ENCODE measurements at places on chromosomes 2 and 18.
A peak's percentile ranks its signal among the peaks of the same experiment; 100 is the strongest.

GRCh38 chr2:135997380-135997779, 12.0 kb upstream of the DARS1 start:
- DNase-seq, result no peak

DNA sequence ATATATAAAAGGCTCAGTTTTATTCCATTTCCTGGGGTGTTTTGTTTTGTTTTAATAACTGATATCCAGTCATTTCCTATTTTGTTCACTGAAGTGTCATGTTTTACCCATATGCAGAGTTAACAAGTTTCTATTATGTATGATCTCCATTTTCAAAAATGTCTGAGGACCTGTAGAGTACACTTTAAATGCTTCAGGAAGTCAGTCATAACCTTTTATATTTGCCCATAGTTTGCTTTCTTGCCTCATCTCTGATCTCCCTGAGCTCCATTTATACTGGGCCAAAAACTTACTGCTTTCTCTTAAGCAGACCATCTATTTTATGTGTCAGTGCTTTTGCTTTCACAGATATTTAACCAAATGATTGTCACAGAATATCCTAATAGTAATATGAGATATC, 278.7 kb downstream of the MBD5 start:
- DNase-seq, result no peak

DNA sequence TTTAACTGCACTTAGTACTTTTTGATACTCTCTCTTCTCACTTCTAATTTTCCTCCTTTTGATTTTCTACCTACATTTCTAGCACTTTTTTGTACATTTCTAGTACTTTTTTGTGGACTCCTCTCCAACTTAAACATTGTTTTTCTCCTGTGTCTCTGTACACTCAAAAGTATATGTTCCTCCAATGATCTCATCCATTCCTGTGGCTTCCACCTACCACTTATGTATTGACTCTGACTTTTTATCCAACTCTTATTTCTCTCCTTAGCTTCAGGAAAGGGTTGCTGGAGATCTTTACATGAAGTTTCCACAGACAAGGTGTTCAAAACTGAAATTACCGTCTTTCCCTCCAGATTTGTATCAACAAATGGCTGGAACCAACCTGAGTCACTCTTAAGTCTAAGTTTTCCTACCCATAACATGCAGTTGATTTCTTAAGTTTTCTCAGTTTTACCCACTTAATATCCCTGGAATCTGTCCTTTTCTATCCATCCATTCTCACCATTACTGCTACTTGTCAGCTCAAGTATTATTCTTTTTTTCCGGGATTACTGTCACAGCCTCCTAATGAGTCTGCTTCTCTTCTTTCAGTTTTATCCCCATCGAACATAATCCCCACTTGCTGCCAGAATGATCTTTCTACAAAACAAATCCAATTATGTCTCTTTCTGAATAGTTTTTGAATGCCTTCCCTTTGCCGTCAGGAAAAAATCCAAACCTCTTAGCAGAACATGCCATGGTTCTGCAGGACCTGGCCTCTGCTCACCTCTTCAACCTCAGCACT, 22.6 kb upstream of the PELI1 start:
- DNase-seq, result no peak

DNA sequence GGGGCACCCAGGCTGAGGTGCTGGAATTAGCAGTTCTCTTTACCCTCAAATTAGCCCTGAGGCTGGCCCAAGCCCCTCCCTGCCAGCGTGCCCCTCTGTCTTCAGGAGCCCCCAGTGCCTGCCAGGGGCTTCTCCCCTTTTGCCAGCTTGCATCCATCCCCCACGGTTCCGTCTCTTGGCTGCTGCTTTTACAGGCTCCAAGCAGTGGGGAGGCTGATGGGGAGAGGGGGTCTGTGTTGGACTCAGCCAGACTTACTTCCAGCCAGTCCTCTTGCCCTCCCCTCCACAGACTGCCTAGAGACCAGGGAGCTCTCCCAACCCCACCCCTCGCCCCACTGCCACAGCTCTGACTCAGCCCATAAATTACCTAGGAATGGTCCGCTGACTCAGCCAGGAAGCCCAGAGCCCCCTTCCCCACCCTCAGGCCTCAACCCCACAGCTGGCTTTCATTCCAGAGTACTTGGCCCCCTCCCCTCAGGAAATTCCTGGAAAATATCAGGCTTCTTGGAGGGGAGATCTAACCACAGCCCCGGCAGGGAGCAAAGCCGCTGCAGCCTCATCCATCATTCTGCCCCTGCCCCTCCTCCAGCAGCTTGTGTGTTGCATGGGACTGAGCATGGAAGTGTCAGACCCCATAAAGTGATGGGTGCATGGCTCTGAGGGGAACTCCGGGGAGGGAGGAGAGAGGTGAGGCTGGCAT, 184.6 kb downstream of the ZFP36L2 start:
- DNase-seq, result no peak

DNA sequence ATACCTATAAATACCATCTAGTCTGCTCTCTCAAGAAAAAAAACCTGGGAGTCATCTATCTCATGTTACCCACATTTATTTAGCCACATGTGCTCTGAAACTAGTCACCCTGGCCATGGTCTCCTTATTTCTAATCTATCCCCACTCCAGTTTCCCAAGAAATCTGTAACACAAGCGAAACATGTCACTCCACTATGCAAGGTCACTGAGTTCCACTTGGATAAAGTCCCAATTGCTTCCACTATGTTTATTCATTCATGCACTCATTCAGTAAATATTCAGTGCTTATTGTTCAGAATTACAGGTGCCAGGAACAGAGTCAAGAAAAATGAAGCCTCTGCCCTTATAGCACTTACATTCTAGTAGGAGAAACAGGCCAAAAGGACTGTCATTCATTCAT, 369.4 kb upstream of the CYRIA start:
- DNase-seq, result no peak

- DNase-seq, result peak; percentile 36
Observed at GRCh38 chr18:62979176-62979575, 263.8 kb downstream of the PHLPP1 start.

DNA sequence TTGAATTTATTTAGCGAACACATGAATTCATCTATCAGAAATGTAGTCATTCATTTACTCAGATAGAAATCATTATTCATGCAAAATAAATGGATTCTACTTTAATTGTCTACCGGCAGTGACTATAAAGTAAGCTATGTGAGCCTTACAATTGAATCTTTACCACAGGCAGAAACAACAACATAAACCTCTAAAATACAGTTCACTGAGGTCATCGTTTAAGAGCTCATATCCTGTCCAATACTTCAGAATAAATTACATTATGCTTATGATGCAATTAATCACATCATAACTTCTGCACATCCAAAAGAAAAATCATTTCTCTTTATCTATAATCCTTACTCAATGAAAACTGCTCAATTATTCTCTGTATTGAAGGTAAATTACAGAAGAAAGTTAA, 244.7 kb downstream of the HNMT start:
- no peak for DNase-seq

GRCh38 chr18:5424903-5425664, 118.7 kb downstream of the EPB41L3 start:
- no peak for DNase-seq

DNA sequence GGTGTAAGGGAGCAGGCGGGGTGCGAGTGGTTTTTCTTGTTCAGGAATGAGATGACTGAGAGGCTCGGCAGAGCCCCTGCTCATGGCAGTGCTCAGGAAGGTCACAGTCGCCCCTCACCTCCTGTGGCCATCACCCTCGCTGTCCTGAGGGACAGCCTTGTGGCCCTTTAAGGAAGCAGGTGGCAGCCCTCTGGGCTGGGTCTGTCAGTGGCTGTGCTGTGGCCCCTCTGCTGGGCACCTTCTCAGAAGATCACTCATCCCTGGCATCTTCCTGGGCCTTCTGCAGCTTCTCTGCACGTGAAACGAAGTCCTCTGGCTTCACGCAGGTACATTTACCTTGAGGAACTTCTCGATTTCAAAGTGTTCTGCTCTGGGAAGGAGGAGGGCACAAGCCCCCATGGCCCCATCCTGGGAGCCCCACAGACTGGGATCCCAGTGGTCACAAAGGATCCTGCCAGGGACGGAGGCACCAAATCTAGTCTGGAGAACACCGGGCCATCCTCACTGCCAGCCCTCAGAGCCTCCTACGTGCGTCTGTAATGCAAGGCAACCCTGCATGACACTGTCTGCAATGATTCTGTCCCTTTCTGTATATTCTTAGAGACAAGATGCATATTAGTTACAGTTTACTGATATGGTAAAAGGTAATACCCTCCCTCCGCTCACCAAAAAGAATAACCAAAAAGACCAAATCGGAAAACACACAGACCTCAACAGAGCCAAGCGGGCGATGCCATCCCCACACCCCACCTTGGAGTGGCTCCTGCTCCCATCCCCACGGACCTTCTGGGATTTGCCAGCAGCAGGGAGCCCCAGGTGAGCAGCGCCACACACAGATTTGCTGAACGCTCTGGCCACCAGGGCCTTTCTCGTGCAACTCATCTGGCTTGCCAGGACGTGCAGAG, 25.9 kb upstream of the FAHD2A start:
- DNase-seq, result no peak

- no peak for DNase-seq
Observed at GRCh38 chr2:24893934-24894333, 26.1 kb downstream of the ADCY3 start.

DNA sequence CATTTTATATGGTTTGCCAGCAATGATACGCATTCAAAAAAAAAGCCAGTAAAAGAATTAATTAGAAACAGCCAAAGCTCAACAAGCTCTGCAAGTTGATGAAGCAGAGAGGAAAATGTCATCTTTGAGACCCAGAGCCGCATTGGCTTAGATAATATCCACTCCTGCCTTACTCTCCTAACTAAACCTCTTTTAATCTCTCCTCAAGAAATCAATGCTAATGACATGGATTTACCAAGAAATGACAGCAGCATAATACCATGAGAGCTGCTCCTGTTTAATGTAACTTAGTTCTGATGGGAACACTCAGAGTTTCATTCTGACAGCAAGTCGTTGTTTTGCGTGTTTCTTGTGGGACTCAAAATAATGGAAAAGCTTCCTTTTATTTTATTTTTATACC, 1099.4 kb upstream of the PIK3C3 start:
- DNase-seq, result no peak

DNA sequence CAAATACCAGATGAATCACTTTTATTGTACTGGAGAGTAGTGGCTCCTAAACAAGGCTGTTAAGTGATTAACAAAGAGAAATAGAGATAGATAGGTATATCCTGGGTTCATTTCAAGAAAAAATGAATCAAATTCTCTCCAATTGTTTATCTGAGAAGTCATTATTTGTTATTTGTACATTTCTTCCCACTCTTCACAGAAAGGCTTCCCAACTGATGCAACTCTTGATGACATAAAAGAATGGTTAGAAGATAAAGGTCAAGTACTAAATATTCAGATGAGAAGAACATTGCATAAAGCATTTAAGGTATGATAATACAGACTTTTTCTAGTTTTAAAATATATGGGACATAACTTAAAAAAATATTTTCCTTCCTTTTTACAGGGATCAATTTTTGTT, 7.9 kb downstream of the SSB start:
- DNase-seq, result no peak

GRCh38 chr2:45909677-45910191, 258.3 kb downstream of the PRKCE start:
- DNase-seq, result no peak

DNA sequence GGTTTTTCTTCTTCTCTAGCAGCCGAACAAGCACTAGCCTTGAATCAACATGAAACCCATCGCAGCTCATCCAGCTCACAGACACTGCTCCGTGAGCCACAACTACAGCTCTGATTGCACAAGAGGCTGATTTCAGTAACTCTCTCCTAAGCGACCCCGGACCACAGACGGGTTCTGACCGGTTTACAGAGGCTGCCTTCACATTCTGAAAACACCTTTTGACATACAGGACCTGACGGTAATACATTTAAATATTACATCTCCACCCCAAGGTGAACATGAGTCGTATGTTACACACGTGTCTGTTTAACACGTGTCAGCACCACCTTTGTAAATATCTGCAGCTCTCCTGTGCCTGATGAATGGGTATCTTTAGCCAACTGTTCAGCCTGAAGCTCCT, 120.7 kb downstream of the TMEM18 start:
- DNase-seq, result no peak

- DNase-seq, result no peak
Observed at GRCh38 chr18:27717816-27718215, 459.1 kb downstream of the CDH2 start.

- no peak for DNase-seq
Observed at GRCh38 chr18:11906926-11907874, 917 bp downstream of the MPPE1 start.

GRCh38 chr18:36786686-36787085, 42.1 kb downstream of the TPGS2 start:
- no peak for DNase-seq

- no peak for DNase-seq
Observed at GRCh38 chr18:60021556-60021955, 121.8 kb downstream of the PMAIP1 start.

DNA sequence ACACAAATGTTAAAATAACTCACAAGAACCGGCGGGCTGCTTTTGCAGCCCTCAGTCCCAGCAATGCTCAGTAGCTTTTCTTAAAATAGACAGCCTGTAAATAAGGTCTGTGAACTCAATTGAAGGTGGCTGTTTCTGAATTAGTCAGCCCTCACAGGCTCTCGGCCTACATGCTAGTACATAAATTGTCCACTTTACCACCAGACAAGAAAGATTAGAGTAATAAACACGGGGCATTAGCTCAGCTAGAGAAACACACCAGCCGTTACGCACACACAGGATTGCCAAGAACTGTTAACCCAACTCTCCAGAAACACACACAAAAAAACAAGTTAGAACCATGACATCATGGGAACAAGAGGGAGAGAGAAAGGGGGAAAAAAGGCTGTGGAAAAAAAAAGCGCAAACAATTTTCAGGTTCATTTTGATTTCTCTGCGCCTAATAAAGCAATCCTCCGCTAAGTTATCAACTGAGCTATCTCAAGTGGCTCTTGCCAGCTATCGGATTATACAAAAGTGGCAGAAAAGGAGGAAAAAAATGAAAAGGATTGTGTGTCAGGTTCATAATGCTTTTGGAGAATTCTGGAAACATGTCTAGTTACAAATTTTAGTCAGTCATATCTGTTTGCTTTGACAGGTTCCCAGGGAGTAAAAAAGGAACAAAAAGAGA, 89.1 kb downstream of the ZEB2 start:
- DNase-seq, result no peak

- DNase-seq, result no peak
Observed at GRCh38 chr18:48419277-48420022, 10.3 kb upstream of the ZBTB7C start.

All from GOT3 (cell line).